ENCODE measurements at places on chromosomes 1 and 21. TPM values are rescaled to one million over a fixed set of nuclear protein-coding genes. Genes with fewer than 3 reads are reported as not detected.

The SLC25A34 gene
- polyA plus RNA-seq = 0.28 TPM

The FOXD2 gene
- 0.05 TPM for polyA plus RNA-seq

The FCRL4 gene
- polyA plus RNA-seq = not detected

The PDC gene
- not detected for polyA plus RNA-seq

The KRTAP26-1 gene
- polyA plus RNA-seq = not detected

The APCS gene
- not detected for polyA plus RNA-seq

The LMX1A gene
- not detected for polyA plus RNA-seq

The F3 gene
- 1,634 TPM for polyA plus RNA-seq

The TMEM52 gene
- polyA plus RNA-seq = 0.10 TPM
